ENCODE measurements at places on chromosomes 4 and X. TPM values are rescaled to one million over a fixed set of nuclear protein-coding genes. Genes with fewer than 3 reads are reported as not detected.

CENPVL1 gene
- not detected for polyA plus RNA-seq

GPR82 gene
- not detected for polyA plus RNA-seq

RHOXF2B gene
- not detected for polyA plus RNA-seq

XK gene
- 0.03 TPM for polyA plus RNA-seq

DMRTC1 gene
- polyA plus RNA-seq = not detected

TAF7L gene
- polyA plus RNA-seq = 0.70 TPM

COL4A6 gene
- 0.33 TPM for polyA plus RNA-seq

SATL1 gene
- polyA plus RNA-seq = not detected

SLC9B1 gene
- 0.19 TPM for polyA plus RNA-seq
